NCI-H2171 treated with DMSO at 0.1 percent for 48 hours (cell line): ENCODE measurements at places on chromosomes 2 and 18.

GRCh38 chr18:25112821-25113434, 239.0 kb downstream of the ZNF521 start:
- DNase-seq = no peak

DNA sequence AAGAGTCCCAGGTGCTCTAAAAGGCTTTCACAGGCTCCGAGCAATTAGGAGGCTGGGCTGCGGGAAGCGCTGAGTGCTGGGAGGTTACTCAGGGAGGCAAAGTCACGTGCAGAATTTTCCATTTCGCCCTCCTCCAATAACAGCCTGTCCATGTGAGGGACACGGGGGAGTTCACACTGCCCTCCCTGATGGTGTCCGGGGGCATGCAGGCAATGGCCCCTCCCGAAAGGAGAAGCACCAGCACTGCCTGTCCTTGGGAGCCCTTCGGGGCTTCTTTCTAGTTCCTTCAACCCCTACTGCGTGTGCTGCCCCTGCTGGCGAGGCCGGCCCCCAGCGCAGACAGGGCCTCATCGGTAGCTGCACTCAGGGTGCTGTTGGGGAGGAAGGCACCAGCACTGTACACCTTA, 63.1 kb upstream of the HPCAL1 start:
- no peak for DNase-seq

DNA sequence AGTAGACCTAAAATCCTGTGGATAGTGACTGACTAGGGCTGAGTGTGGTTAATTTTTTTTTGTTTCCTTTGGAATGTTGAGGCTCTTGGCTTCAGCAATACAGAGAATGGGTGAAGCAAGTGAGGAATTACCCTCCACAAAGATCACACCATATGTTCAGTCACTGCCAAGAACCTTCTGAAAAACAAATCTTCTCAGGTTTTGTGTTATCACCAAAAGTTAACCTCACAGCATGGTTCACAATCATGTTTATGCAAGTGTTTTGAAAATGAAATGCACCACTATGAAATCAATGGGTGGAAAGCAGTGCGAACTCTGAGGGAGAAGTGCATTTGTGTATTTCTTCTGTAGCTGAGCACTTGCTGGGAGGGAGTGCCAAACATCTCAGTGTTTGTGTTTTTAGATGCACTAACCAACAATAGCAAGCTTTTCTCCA, 44.4 kb downstream of the SPATS2L start:
- DNase-seq = peak; percentile 17

- no peak for DNase-seq
These were observed 444.8 kb downstream of the RND3 start for GRCh38 chr2:150042500-150043171.

GRCh38 chr2:110116033-110116710, 550 bp upstream of the MALL start:
- peak; percentile 9 for DNase-seq

DNA sequence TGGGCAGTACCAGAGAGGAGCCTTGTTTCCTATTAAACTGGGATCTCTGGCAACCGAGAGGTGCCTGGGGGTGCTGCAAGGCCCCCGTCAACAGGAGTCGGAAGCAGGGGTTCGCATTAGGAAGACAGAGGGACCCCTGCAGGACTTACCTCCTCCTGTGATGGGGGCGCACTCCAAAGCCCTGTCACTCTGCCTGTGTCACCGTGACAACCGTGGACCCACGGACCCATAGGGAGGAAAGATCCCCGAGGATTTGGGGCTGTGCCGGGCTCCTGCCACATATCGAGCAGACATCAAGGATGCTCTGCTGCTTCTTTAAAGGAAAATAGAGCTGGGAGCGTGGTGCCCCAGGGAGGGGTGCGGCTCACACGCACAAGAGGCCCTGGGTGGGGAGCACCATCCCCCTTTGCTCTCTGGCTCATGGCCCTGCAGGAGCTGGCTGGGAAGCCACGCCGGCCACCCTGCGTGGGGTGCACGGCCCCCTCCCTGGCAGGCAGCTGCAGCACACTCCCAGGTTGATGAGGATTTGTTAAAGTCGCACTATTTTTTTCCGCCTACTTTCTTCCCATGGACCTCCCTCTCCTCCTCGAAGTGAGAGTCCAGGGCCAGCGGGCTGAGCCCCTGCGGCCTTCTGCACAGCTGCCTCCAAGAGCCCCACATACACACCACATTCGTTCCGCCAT, 167.5 kb downstream of the TWIST2 start:
- DNase-seq = no peak

DNA sequence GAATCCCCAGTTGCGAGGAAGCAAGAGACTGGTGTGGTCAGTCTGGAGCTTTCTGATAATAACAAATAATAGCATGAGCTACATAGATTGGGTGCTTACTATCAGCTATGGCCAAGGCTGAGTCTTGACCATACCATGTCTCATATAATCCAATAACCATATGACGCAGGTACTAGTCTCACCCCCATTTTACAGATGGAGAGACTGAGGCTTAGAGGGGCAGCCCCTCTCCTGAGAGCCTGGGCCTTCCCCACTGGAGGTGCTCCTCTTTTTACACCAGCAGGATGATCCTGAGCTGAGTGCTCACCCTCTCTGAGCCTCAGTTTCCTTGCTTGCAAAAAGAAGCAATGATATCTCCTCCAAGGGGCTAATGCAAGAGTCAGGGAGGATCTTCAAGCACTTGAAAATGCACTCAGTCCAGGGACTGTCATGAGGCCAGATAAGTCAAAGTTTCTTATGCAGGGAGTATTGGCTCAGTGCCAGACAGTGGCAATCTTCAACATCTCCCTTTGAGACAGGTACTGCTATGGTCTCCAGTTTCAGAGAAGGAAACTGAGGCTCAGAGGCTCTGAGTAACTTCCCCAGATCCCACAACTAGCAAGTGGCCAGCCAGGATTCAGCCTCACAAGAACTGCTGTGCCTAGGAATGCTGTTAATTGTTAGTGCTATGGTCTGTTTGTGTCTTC, 149.7 kb downstream of the TFCP2L1 start:
- DNase-seq = no peak

- no peak for DNase-seq
These were observed 24.9 kb downstream of the PECR start for GRCh38 chr2:216056739-216057138.

- DNase-seq = no peak
These were observed 86.7 kb downstream of the LYPD6B start for GRCh38 chr2:149125031-149125725.

DNA sequence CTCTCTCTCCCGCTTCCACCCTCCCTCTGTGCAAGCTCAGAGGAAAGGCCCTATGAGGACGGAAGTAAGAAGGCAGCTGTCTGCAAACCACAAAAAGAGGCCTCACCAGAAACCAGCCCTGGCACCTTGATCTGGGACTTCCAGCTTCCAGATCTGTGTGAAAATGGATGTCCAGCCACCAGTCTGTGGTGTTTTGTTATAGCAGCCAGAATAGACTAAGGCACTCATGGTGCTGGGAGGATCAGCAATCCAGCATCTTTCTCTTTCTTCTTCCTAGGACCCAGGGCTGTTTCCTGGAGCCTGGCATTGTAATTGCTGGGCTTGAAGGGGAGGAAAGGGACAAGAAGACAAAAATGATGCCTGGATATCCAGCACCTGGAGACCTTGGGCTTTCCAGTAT, 122.5 kb downstream of the SOCS6 start:
- DNase-seq = no peak

DNA sequence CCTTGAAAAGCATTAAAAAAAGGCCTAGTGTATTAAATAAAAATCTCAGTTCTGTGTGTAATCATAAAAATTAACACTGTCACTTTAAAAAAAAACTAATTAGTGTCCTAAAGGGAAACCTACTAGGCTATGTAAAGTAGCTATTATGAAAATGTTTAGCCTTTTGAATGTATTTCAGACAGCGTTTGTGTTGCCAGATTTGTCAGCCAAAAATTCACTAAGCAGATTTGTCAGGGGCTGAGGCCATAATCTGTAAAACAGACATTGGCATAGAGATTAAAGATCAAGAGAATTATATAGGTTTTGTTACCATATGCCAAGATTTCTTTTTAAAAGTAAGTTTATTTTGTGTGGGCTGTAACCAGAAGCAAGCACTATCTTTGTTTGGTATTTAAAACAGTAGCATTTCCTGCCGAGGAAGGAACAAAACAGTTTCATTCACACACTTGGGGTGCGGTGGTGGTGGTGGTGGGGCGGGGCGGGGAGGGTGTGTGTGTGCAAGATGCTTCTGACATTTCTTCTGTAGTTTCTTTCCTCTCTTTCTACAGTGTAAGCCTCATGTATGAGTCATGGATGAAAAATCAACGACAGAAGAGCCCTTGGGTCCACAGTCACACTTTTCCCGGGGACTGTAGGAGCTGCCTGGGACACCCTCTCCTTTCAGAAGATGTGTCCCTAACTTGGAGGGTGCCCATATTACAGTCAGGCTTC, 328.5 kb upstream of the FANCL start:
- DNase-seq = no peak

- DNase-seq = no peak
These were observed 523.1 kb downstream of the XIRP2 start for GRCh38 chr2:167411367-167411766.

DNA sequence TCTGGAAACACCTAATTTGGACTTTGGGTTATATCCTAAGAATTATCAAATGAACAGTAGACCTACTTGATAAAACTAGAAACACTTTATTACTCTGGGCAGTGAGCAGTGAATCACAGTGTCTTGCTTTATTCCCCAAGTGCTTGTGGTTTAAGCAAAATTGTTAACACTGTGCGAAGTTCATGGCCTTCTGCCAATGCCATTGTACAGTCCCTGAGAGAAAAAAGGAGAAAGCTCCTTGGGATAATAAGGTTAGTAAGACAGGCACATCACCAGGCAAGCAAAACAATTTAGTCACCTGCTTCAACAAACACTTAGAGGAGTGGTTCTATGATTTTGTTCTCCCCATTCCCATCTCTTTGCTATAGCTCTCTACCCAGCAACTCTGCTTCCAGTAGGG, 39.8 kb downstream of the ADCYAP1 start:
- peak; percentile 12 for DNase-seq

DNA sequence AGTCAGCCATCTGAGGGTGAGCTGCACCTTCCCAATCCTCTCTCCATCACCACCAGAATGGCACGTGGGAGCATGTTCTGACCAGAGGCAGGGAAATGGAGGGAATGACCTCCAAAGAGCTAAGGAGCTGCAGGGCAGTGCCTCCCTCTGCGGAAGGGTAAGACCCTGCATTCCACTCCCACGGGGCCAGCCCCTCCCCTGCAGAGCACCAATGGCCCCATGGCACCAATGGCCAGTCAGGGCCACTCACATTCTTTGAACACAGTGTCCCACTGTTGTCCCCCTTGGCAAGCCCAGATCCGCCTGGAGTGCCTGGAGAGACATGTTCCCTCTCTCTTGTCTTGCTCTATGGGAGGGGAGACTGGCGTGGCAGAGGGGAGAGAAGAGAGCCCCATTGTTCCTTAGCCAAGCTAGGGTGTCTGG, 164.4 kb downstream of the TNS1 start:
- DNase-seq = no peak

DNA sequence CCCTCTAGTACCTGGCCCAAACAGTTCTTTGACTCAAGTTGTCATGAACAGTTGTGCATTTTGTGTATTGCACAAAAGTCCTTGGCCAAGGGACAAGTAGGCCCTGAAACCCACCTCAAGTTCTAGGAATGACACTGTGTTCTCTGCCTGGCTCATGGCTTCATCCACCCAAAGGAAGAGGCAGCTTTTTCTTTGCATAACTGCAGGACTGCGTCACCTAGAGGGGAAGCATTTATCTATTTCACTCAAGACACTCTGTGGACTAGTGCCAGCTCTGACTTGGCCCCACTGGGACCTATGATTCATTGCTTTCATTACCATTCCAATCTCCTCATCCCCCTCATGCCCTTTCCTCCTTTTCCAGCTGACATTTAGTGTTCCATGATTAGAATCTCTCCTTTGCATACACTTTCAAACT, 119.3 kb upstream of the SIX2 start:
- DNase-seq = no peak

GRCh38 chr2:121427187-121427689, 103.4 kb upstream of the RNU4ATAC start:
- DNase-seq = no peak

GRCh38 chr2:86753606-86754005, 33.5 kb downstream of the RMND5A start:
- no peak for DNase-seq

- DNase-seq = no peak
These were observed 70.6 kb upstream of the ODC1 start for GRCh38 chr2:10518470-10519393.

GRCh38 chr2:226431288-226431948, 368.2 kb downstream of the IRS1 start:
- no peak for DNase-seq

GRCh38 chr18:25614168-25614567, 262.2 kb upstream of the ZNF521 start:
- no peak for DNase-seq

DNA sequence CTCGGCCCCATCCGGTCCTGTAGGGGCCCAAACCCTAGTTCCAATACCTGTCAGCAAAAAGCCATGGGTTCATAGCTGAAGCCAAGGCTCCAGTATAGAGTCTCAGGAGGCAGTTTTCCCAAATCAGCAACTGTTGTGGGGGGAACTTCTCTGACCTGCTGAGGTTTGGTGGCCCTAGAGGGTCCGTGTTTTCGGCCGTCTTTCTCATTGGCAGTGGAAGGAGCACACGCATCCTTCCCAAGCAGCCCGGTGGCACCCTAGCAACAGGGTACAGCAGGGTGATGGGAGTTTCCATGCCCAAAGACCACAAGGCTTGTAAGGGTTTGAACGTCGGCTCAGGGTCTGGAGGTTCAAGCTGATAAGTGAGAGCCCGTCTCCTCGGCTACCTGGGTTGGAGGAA, 6.6 kb downstream of the FOSL2 start:
- no peak for DNase-seq

DNA sequence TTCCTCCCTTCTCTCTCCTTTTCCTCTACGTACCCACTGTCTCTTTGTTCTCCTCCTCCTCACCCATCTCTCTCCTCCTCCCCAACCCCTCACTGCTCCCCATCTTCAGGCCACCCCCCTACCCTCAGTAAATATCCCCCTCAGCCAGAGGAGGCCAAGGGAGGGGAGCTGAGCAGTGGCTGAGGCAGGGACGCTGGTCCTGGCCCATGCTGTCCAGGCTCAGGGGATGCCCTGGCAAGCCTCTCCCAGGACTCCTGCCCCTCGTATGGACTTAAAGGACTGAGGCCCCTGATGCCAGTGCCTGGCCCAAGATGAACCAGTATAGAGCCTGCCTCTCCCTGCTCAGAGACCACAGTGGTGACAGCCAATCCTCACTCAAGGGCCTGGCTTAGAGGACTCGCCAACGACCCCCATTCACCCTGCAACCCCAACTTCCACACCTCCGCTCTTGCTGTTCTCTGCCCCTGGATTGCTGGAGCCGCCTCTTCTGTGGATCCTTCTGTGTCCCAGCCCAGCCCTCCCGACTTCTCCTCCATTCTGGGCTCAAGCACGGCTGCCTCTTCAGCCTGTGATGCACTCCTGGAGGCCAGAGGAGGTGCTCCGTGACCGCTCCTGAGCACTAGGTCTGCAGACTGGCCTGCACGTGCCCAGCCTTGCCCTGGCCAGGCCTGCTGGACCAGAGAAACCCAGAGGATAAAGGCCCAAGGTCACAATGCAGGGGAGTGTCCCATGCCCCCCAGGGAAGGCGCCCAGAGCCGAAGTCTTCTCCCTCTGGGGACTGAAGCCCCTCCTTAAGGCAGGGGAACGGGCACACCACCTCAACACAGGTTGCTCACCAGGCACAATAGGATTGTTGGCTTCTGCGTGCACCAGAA, 9.5 kb upstream of the DUSP2 start:
- no peak for DNase-seq
